NCI-H1092 (cell line): ENCODE measurements at places on chromosomes 4 and X.

- DNase-seq = no peak
Observed at GRCh38 chr4:124423160-124423559, 289.4 kb downstream of the ANKRD50 start.

GRCh38 chrX:48002319-48002718, 1.5 kb downstream of the ZNF182 start:
- no peak for DNase-seq

DNA sequence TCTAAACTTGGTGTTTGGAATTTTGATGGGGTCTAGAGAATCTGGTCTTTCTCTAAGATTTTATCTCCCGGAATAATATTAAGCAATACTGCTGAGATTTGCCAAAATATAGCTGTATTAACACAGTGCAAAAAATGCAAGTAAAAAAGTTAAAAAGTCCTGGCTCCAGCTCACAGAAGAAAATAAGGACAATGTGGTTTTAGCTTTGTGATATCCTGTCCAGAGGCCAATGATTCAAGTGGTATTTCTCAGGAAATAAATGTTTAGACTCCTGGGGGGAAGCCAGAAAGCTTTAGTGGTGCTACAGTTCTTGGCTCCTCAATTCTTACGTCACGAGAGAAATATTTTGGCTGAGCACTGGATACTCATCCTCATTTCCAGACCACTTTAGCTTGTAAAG, 40.9 kb upstream of the IL13RA2 start:
- no peak for DNase-seq

DNA sequence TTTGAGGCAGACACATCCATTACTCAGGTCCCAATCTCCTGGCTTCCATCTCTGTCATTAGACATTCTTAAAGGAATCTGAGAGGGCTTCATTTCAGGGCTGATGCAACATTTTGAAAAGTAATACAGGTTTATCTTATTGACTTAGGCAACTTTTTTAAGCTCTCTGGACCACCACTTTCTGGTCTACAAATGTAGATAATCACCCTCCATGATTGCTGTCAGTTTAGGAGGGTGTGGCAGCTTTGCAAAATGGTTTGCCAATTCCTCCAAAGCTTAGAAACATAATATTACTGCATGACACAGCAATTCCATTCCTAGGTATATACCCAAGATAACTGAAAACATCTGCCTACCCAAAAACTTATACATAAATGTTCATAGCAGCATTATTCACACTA, 77.6 kb downstream of the ARHGAP6 start:
- no peak for DNase-seq

DNA sequence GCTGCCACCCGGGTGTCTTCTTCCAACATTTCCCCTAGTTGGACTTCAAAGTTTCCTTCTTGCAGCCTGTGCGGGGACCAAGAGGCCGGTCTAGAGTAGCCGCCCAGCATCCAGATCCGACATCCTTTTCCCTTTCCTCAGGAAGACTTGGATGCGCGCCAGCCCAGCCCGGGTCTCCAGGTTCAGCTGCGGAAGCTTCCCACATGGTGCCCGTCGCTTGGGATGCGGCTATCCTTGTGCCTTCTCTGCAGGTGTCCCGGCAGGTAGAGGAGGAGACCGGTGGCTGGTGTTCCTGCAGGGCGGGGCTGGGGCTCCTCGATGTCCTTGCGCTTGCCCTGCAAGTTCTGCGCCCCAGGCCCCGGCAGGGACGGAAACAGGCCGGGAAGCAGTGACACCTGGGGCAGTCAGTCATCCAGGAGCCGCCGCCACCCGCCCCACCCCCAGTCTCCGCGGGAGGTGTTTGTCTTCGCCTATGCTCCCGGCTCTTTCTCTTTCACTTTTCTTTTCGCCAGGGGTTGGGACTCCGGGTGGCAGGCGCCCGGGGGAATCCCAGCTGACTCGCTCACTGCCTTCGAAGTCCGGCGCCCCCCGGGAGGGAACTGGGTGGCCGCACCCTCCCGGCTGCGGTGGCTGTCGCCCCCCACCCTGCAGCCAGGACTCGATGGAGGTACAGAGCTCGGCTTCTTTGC, at the start of gene IL15:
TSS of gene IL15 (plus strand) at position 502 of the 689 bp plus-strand sequence. CDS start 82,882 bp downstream, outside the sequence.
- DNase-seq = no peak

DNA sequence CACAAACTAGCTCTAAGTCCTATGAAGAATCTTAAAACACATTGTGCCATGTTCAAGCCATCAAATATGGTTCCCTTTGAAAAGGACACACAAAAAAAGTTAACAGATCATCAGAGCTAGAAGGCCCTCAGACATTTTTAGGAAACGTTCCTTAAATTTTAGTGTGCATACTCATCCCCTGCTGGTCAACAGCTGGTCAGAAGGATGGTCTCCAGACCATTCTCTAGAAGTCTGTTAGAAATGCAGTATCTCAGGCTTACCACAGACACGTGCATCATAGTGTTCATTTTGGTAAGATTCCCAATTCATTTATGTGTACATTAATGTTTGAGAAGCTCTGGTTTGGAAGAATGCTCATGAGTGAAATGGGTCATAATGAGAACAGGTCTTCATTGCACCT, 523.1 kb downstream of the INPP4B start:
- DNase-seq = no peak

GRCh38 chr4:86557526-86557925, 36.6 kb upstream of the PTPN13 start:
- no peak for DNase-seq

DNA sequence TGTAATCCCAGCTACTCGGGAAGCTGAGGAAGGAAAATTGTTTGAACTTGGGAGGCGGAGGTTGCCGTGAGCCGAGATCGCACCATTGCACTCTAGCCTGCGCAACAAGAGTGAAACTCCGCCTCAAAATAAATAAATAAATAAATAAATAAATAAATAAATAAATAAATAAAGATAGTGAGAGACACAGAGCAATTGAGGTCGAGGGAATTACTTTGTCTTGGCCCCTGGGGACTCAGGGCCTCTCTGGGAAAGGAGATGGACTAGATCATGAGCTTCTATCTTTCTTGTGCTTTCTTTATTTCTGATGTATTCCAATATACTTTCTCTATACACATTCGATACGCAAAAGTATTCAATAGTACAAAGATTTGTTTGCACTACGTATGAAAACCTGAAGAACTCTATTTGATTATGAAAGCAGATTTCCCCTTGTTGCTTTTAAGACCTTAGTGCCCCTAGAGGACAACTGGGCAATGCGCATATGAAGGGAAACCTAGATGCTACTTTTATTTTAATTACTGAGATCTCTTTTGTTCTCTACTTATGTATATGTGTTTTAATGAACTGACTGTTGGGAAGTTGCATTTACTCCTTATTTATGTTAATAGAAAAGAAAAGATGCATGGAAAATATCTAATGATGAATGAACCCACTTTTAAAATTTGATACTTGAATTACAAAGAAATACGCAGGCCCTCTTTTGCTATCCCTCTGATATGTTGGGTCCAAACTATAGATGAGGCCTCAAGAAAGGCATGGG, 12.8 kb upstream of the ELOVL6 start:
- no peak for DNase-seq

DNA sequence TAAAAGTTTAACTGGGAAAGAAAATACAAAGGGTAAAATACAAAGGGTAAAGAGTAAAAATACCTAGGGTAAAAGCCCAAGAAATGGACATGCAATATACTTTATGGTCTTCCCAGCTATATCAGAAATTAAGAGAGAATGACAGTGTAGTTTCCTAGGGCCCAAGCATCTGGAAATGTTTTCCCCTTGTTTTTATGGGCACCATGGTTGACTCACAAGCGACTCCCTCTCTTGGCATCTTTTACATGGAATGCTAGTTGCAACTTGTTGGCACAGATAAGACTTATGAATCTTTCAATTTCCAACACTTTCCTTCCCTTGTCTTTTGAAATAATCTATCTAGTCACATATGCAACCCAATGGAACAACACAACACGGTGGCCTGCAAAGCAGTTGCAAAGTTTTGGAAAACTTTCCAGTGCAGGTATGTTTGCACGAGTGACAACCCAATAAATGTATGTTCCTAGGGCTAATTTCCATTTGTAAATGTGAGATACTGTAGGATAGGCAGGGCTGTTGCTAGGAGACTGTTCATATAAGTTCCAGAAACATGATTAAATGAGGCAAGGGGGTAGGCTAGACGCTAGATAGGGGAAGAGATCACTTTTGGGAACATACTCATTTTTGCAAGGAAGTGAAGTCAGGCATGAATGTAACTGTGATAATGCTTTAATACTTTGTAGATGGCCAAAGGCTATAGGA, 36.4 kb upstream of the CWH43 start:
- DNase-seq = no peak

DNA sequence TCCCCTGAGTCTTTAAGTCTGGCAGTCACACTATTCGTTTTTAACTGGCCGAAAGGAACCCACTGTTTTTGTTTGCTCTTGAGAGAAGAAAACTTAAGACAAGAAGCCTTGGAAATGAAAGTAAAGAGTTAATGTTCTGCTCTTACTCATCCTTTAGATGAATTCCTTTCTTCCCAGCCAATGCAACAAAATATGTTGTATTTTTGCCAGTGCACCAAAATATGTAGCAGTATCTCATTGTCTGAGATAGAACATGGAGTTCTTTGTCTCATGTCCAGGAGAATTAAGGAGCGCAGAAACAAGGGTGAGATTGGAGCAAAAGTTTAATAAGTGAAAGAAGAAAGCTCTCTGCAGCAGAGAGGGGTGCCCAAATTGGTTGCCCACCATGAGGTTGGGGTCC, 12.2 kb downstream of the TENT5D start:
- no peak for DNase-seq

DNA sequence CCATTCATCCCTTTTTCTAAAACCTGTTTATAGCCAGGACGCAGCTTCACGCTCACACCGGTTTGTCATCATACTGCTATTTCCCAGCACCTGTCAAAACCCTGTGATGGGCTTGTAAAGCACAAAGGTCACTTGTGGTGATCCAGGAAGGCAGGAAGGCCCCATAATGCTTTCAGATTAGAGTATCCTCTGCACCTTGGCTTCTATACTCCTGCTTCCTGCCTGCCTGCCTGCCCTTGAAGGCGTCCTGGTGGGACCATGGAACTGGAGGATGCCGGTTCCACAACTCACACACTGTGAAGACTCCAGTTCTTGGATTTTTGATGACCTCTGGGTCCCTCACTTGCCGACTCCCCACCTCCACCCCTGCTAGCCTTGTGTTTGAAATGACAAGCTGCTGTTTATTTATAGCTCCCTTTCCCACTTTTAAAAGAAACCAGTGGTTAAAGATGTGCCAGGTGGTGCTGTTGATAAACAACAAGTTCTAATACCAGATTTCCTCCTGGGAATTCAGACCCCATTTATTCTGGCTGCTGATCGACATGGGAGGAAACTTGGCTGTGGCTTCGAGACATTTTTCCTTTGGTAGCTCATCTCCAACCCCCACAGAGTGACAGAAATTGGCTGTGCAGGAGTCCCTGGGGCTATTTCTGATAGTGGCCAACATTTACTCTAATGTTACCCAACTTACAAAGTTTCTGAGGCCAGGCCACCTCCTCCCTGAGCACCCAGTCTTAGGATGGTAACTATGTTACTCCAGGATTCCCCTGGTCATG, 211.5 kb downstream of the KDR start:
- DNase-seq = no peak

- no peak for DNase-seq
Observed at GRCh38 chr4:187767687-187768086, 227.9 kb upstream of the ZFP42 start.

DNA sequence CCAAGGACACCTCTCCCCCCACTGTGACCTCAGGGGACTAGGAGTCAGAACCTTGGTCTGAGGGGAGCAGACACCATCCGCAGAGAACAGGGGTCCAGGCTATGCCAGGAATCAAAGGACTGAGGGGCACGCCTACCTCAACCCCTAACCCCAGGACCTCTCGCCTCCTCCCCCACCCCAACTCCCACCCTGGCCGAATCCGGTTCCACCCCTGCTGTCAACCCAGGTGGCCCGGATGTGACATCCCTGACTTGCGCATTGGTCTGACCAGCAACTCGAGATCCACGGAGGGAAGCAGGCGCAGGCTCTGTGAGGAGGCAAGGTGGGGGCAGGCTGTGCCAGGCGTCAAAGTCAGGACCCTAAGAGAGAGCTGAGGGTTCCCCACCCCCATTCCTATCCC, 468 bp upstream of the MAGEA4 start:
- DNase-seq = no peak

- no peak for DNase-seq
Observed at GRCh38 chr4:124060261-124060918, 652.1 kb downstream of the ANKRD50 start.

DNA sequence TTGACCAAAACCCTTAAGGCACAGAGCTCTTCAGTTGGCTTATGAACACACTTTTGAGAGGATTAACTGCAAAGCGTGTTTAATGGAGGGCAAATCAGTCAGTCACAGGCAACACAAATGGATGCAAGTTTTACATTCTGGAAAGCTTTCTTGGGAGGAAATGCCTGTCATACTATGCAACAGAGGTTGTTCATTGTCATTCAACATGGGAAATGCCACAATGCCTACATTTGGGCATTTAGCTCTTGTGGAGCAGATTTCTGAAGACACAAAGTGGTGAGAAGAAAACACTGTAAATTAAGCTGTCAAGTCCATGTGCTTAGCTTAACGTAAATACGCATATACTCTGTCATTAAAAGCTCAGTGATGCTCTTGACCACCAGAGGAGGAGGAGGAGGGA, 41.1 kb downstream of the CBLL2 start:
- DNase-seq = no peak

GRCh38 chrX:34557733-34558132, 99.4 kb downstream of the TMEM47 start:
- no peak for DNase-seq

- no peak for DNase-seq
Observed at GRCh38 chrX:19743386-19743785, 144.0 kb downstream of the SH3KBP1 start.

DNA sequence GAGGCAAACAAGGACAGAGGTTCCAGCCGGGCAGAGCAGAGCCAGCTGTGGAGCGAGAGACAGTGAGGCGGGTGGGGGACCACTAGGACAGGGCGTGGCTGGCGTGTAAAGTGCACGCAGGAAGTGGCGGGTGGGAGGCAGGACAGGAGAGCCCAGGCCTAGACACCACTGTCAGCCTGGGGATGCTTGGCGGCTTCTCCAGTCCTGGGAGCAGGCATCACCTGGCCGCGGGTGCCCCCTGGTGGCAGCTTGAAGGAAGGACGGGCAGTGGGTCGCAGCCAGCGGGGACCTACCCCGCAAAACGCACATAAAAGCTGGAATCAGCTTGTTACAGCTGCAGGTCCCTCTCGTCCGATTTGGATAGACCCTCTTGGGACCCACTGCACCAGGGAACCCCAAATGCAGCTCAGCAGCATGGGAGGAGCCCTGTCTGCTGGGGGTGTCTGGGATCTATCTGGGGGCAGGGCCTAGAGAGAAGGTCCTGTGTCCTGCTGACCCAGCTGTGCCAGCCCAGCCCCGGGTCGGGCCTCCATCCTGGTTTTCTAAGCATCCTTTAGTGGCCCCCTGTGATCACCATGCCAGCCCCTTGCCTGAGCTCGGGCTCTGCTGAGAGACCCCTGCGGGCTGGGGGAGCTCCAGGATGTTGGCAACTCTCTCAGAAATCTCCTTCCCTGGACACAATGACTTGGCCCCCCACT, 57.7 kb downstream of the WFS1 start:
- DNase-seq = peak; percentile 56

GRCh38 chr4:14383652-14384051, 618.6 kb upstream of the CPEB2 start:
- DNase-seq = no peak

- no peak for DNase-seq
Observed at GRCh38 chr4:39466747-39467146, 7.9 kb downstream of the LIAS start.

- DNase-seq = no peak
Observed at GRCh38 chrX:7389576-7389975, 241.6 kb upstream of the PUDP start.
